ENCODE measurements at places on chromosomes 11 and 22.

GRCh38 chr22:47236161-47236560 lies 473.7 kb downstream of the TBC1D22A start:
- DNase-seq, result no peak

DNA sequence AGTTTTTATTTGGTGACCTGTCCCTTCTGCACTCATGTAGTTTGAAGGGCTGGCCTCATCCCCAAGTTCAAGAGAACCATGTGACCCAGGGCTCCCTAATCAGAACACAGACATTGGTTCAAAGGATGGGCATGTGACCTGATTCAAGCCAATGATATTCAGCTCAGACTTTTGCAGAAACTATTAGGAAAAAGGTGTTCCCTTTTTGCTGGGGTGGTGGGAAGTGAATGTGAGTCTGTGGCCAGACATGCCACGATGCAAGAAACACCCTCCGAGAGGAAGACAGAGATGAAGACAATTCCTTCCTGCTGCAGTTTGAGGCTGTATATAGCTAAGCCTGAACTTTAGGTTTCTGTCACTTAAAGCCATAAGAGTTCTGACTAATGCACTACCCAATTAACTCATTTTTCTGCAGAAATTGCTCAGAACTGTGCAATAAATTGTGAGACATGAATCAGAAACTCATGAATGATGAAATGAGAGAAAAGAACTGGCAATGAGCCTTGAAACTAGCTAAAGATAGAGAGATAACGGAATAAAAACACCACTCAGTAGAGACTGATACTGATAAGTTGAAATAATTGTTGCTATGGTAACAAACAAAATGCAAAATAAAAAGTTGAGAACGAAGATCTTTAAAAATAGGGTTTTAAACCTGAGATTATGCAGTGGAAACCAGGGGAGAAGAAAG lies 9.2 kb upstream of the MAPK1 start:
- no peak for DNase-seq

- no peak for DNase-seq
Measured at GRCh38 chr22:27816552-27816951, 15.0 kb upstream of the MN1 start.

DNA sequence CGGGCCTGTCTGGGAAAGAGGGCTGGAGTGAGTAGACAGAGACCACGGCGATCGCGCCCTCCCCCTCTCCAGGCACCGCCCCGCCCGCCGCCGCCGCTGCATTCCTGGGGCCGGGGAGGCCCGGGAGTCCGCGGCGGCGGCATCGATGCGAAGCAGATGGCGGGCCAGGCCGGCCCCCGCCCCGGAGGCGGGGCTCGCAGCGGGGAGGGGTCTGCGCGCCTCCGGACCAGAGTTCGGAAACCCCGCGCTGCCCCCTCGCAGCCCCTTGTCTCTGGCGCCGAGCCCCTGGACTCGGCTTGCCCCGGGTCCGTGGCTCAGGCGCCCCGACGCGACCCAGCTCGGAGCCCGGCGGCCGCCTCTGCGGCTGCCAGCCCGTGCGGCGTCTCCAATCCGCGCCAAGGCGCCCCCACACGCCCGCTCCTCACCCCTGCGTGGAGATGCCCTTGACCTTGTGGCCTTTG lies 1.3 kb downstream of the SCARF2 start:
- no peak for DNase-seq

GRCh38 chr11:134532921-134533421 lies 120.9 kb upstream of the B3GAT1 start:
- DNase-seq, result no peak

- DNase-seq, result no peak
Measured at GRCh38 chr22:31952094-31952401, 7.7 kb downstream of the YWHAH start.

DNA sequence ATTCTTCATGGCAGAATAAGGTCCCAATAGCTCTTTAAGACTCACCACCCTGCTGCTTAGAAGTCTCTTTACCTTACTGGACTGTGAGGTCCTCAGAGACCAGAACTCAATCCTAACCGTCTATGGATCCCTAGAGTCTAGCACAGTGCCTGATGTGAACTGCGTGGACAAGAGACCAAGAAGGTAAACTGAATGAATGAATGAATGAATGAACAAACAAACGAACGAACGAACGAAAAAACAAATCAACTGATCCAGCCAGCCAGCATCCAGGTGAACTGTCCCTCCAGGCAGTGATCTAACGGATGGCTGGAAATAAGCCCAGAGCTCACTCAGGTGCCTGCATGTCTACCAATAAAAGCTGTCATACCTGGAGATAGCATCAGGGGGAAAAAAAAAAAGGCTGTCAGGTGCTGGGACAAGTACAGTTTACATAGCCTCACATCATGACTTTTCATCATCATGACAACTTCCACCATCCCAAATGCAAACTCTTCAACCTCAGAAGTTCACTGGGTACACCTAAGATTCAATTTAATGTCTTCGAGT lies 59.8 kb downstream of the PACSIN2 start:
- DNase-seq, result no peak

DNA sequence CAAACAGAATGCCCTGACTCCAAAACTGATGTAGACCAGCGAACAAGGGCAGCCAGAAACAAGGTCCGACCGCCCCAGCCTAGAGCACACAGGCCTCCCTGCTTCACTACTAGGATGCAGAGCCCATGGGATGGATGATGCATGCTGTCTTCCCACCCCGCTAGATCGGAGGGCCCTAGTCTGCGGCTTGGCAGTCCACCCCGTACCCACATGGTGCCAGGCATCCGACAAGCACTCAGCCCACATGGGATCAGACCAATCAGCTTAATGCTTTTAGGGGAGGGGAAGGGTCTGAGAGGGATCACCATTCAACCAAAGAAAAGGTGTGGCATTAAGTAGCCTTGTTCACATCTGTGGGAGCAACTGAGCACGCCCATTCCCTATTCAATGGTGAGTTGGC lies 30.6 kb downstream of the PISD start:
- no peak for DNase-seq
